ENCODE measurements at places on chromosomes 7 and 10.

- DNase-seq: no peak
Observed at GRCh38 chr10:114335614-114336013, 68.7 kb downstream of the AFAP1L2 start.

GRCh38 chr7:57821438-57822382 lies 371.7 kb downstream of the ZNF716 start:
- DNase-seq: no peak

DNA sequence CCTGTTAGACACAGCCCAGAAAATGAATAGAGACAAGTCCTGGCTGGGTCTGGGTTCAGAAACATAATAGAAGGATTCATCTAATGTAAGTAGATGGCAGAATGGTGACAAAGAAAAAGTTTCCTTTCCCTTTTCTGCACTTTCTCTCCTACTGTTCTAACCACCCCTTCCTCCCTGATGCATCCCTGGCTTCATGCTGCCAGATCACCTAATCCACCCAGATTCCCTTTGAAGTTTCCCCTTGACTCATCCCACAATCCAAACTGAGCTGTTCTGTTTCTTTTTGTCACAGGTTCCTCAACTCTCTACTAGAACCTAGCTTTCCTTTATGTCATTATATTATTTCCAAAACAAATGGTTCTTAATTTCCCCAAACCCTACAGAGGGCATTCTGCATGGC lies 1.1 kb upstream of the MACC1 start:
- DNase-seq: no peak

DNA sequence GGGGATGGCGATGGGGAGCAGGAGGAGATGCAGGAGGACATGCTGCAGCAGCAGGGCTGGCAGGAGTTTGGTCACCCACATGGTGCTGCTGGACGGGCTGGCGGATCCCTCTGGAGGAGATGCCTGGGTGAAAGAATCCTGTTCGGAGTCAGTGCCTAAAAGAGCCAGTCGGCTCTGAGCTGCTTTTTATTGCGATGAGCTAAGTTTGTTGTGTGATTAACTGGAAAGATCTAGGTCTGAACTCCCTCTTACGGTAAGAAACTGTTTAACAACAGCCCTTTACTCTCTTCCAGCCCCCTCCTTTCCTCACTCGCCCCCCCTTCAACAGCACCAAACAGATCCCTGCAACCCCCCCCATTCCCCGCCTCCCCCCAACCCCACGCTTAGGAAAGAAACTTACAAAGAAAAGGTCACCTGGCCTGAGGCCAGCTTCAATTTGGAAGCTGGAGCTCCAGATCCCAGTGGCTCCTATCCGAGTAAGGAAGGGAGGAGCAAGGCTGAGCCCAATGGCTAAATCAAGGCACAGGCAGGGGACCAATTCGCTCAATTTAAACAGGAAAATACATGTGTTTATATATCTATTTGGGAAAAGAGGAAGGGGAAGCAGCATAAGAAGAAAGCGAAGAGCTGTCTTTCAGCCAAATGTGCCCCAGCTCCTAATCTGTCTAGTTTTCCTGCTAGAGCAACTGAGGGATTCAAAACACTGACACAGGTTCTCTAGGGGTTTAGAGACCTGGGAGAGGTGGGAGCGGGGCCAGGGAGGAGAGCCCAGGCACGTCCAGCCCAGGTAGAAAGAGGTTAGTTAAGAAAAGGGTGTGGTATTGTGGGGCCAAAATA lies at the start of gene HGF:
TSS of gene HGF (minus strand) at position 157 of the 837 bp plus-strand sequence. CDS start at position 81, 76 bp downstream.
- DNase-seq: no peak

DNA sequence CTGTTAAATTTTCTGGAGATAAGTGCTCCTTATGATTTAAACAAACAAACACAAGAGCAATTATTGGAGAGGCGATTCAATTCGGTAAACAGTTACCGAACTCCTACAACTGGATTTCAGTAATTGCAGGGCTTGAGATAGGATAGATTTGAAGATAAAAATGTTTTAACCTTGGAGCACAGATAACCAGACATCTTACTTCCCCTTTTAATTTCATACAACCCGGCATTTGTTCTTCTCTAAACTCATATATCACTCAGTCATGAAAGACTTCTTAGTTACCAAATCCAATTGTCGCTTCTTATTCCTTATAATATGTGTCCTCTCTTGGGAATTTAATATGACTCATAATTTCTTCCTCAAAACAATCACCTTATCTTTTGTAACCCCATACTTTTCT lies 235.9 kb upstream of the CSTF2T start:
- no peak for DNase-seq

GRCh38 chr7:35825974-35826373 lies 25.1 kb downstream of the SEPTIN7 start:
- no peak for DNase-seq

GRCh38 chr10:51638737-51639136 lies 60.7 kb downstream of the CSTF2T start:
- no peak for DNase-seq

DNA sequence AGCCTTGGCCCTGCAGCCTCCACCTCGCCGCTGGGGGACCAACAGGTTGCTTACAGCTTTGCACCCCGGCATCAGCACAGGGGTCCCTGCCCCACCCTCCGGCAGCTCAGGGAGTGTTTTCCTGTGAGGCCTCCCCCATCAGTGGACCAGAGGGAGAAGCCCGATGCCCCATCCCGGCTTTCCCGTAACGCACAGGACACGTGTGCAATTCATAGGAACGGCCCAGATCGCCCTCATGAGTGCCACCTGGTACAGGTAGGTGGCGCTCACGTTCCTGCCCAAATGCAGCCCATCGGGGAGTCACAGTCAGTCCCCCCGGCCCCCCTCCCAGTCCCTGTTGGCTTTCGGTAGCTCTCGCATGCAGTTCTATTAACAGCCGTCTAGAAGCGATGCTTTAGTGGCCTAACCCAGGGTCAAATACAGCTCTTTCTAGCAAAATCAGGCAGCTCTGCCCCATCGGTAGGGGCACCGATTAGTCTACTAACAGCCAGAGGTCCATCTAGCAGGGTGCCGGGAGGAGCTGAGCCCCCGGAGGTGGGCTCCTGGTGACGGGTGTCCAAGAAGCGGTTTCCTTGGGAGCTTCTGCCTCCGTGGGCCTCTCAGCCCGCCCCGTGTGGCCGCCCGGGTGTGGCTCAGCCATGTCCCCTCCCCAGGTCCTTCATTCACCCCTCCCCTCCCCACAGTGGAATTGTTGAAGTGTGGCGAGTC lies 48.4 kb upstream of the GTF2IRD1 start:
- peak; percentile 14 for DNase-seq

DNA sequence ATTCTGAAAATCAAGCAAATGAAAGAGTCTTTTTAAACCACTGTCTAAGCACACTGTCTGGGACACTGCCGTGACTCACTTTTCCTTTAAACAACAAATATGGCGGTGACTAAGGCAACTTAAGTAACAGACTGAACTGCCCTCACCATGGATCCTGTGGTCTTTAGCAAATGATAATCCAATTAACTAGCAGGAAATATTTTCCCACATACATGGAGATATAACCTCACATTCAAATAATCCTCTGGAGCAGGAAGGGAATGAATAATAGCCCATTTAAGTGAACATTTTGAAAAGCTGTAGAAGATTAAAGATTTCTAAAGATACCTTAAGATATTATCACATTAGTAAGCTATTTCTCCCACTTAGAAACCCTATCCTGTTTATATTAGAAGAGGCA lies 40.3 kb upstream of the LRRC17 start:
- DNase-seq: no peak

- peak; percentile 30 for DNase-seq
Observed at GRCh38 chr7:102434039-102434486, 688 bp downstream of the ORAI2 start.

DNA sequence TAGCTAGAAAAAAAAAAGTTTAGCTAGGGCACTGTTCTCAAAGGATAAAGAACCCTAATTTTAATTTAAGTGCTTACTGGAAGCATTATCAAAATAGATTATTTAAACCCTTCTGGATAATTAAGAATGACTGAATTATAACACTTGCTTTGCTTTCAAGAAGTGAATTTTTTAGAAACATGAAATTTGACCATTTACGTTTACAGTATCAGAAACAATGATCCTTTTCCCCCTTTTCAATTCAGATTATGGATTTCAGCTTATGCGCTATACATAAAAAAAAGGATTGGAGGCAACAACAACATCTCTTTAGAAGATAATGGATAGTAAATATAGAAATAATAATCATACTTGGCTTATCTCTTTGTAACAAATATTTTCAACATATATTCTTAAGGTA lies 39.2 kb downstream of the CREM start:
- no peak for DNase-seq

- DNase-seq: no peak
Observed at GRCh38 chr7:105875505-105875904, 894 bp downstream of the ATXN7L1 start.

GRCh38 chr10:22992075-22992474 lies 64.2 kb downstream of the ARMC3 start:
- DNase-seq: no peak

DNA sequence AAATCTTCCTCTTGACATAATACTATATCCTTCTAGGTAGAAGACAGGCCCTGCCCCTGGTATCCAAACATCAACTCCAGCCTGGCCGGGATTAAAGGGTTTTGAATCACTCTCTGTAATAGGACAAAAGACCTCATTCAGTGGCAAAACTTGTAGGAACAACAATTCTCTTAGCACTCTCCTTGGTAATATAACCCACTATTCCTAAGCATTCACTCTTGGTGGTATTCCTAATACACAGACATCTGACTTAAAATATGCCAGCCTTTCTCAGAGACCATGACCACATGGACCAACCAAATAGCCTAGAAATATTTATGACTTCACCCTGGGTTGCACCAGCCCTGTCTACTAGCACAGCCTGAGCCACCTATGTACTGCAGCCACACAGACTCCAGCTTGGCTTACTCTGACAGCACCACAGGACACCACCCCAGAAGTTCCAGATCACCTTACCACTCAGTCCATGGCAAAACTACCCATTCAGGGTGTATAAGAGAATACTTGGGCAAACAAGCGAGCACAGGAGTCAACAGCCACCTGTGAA lies 244.9 kb upstream of the NEBL start:
- no peak for DNase-seq

- no peak for DNase-seq
Observed at GRCh38 chr10:128981881-128982615, 485.0 kb upstream of the MGMT start.

- DNase-seq: no peak
Observed at GRCh38 chr10:103733045-103733419, 122.3 kb downstream of the SH3PXD2A start.

- no peak for DNase-seq
Observed at GRCh38 chr10:69961881-69962745, 90.5 kb upstream of the MACROH2A2 start.

DNA sequence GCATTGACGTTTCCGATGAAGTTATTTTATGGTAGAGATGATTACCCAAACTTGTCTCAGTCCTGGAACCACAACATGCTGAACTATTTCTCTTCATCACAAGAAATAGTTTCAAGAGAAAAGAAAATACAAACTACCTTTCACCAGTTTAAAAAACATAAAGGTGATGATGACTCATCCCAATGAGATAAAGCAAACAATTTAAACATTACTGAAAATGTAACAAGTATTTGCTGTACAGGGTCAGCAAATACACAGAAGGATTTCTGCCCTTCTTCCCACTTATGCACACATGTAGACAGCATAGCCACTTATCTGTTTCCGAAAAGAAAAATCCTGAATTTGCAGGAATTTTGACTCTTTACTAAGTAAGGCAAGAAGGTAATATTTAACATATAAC lies 50.8 kb downstream of the RHOBTB1 start:
- DNase-seq: no peak
